Psoas muscle (tissue), 8 donors: ENCODE measurements at places on chromosomes 7 and 10. TPM values are rescaled to one million over a fixed set of nuclear protein-coding genes. Genes with fewer than 3 reads are reported as not detected.

Gene LRRC18
- not detected for polyA plus RNA-seq

DNA sequence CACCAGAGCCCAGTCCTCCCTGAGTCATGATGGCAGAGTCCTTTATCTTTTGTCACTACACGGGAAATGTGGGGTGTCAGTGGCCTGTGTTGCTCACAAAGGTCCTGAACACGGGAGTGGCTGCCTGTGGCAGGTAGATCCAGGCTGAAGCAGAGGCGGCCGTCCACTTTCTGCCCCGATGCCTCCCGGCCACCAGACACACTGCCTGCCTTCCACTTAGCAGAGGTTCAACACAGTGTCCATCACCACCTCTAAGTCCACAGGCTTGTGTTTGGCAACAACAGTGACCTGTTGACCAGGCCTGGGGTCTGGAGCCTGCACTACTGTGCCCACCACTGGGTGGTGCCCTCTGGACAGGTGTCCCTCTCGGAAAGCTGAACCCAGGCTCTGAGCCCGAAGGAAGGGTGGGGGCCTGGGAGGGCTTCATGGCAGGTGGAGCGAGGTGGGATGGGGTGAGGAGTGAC is 49.9 kb upstream of the CAMK2B start:
- peak; percentile 59 for DNase-seq
- peaks cover 3% of the 10 kb centered on the region for H3K4me1 ChIP-seq
- H3K27me3 ChIP-seq: no peaks in the 10 kb centered on the region
- no peak overlapping the region for H3K27ac ChIP-seq
- no peaks in the 10 kb centered on the region for H3K36me3 ChIP-seq

GRCh38 chr7:156009569-156009968 is 197.3 kb upstream of the SHH start:
- no peak overlapping the region for H3K27ac ChIP-seq
- H3K36me3 ChIP-seq: no peaks in the 10 kb centered on the region
- H3K4me1 ChIP-seq: no peaks in the 10 kb centered on the region
- DNase-seq: no peak

DNA sequence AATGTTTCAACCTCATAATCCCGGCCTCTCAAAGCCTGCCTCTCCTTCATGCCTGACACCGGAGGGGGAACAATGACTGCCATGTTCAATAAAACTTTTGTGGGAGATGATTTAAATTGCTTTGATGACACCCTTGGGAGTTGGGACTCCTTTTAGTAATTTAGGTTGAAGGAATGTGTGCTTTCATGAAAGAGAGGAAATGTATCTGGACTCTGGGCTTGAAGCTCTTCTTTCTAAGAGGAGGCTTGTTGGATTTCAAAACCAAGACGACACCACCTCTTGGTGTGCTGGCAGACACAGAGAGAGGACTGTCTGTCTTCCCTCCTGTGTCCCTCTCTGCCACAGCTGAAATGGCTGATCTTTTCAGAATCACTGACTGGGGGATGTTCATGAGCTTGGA is 168.1 kb downstream of the GALNT17 start:
- no peak overlapping the region for H3K27ac ChIP-seq
- no peaks in the 10 kb centered on the region for H3K27me3 ChIP-seq
- no peaks in the 10 kb centered on the region for H3K4me1 ChIP-seq

DNA sequence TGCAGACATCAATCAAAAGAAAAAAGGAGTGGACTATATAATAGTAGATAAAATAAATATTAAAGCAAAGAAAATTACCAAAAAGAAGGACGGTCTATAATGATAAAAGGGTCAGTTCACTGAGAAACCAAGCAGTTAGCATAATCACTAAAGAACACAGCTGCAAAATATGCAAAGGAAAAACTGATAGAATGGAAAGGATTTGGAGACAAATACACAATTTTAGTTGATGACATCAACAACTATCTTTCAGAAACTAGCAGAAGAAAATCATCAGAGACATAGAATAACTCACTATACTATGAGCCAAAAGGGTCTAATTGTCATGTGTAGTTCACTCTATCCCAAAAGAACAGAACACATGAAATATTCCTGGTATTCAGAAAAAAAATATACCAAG is 316.4 kb upstream of the IGFBP3 start:
- H3K27me3 ChIP-seq: no peaks in the 10 kb centered on the region
- no peaks in the 10 kb centered on the region for H3K36me3 ChIP-seq
- no peak overlapping the region for H3K4me3 ChIP-seq

Gene SFXN4
- polyA plus RNA-seq: 67.2 TPM
